ENCODE measurements at places on chromosomes 1 and 21. TPM values are rescaled to one million over a fixed set of nuclear protein-coding genes. Genes with fewer than 3 reads are reported as not detected.
A peak's percentile ranks its signal among the peaks of the same experiment; 100 is the strongest.

The IGSF9 gene
- total RNA-seq, result not detected

The ARHGEF10L gene
- total RNA-seq, result 2.4 TPM

The ADAMTS5 gene
- not detected for total RNA-seq

The TPTE gene
- not detected for total RNA-seq

The WNT2B gene
- total RNA-seq, result 0.63 TPM

The HSPG2 gene
- total RNA-seq, result 4.7 TPM

The LCE2D gene
- not detected for total RNA-seq

The SPATA45 gene
- total RNA-seq, result 2.0 TPM

The C1orf87 gene
- total RNA-seq, result not detected

The ADAR gene
- 136 TPM for total RNA-seq

The DENND1B gene
- 46.4 TPM for total RNA-seq

The WNT3A gene
- not detected for total RNA-seq

The GFI1 gene
- total RNA-seq, result 1.1 TPM

The C4BPA gene
- not detected for total RNA-seq

The NMNAT2 gene
- total RNA-seq, result not detected

The ZSWIM5 gene
- total RNA-seq, result 0.42 TPM

The CHIA gene
- total RNA-seq, result not detected

The SYNC gene
- not detected for total RNA-seq

The SLC1A7 gene
- not detected for total RNA-seq

DNA sequence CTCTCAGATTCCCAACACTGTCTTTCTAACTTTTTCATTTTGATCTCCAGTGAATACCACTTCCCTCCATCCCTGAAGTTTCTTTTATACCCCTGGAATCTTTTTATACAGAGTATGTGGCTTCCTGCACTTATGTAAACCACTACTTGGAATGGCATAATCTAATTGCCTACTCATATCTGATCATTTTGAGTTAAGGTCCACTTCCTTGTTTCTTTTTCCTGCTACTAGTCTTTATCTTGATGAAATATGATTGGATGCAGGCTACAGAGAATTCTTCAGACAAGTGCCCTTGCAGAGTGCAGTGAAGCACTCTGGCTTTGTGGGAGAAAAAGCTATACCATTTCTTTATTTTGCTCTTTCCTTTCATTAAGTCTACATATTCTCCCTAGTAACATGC, 325.3 kb upstream of the ADAMTS5 start:
- DNase-seq, result no peak

- DNase-seq, result no peak
Observed at GRCh38 chr1:81305997-81306452, 494.7 kb upstream of the ADGRL2 start.

- DNase-seq, result no peak
Observed at GRCh38 chr1:194821091-194821490, 1634.7 kb upstream of the B3GALT2 start.

- DNase-seq, result no peak
Observed at GRCh38 chr1:201676641-201677040, 137.7 kb downstream of the NAV1 start.

GRCh38 chr1:187047298-187047697, 218.5 kb downstream of the PLA2G4A start:
- DNase-seq, result no peak

DNA sequence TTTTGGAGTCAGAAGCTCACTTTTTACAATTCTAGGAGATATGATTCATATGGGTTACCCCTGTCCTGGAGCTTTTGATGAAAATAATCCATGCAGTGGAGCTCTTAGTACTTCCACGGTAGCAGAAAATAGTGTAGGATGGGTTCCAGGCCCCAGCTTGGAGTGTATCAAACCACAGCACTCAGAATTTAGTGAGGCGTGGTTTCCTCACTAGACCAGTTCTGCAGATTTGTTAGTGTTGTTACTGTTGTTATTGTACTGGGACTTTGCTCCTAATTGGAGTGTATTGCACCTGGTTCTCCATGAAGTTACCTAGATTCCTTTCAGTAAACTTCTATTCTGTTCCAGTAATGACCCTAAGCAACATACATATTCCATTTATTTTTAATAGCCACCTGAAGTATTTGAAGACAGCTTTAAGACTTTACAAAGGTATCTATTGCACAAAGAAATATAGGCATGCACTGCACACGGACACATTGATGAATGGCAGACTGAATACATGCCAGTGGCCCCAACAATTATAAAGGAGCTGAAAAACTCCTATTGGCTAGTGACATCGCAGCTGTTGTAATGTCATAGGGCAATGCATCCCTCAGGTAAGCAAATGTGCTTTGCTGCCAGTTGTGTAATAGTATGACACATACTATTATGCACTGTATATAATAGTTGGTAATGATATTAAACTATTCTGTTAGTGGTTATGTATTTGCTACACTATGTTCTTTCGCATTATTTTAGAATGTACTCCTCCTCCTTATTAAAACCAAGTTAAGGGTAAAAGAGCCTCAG, 1058.0 kb downstream of the KCNT2 start:
- DNase-seq, result no peak

DNA sequence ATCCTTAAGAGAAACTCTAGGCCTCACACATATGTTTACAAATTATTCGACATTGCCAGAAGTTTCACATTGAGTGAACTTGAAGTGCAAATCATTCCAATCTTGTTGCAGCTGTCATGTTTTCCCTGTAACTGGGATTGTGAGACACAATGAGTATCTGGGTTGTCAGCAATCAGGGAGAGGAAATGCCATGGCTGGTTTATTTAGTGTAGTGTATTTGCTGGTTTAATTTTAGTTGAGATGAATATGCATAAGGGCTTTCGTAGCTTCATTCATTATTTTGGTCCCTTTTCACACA, 54.2 kb upstream of the USP1 start:
- DNase-seq, result no peak

DNA sequence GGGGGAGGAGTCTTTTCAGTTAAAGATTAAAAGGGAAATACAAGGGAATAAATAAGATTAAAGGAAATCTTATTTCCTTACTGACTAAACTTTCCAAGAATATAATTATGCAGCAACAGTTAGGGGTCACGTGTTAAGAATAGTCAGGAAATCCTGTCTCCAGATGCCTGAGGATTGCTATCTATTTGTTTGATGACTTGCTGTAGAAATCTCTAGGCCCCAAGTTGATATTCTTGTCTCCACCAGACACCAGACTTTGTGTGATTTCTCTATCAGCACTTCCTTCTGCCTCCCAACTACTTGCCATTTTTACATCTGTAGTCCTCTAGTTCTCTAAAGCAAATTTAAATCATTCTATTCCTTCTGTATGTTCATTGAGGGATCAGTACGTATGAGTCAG, 77.5 kb downstream of the RPAP2 start:
- no peak for DNase-seq

DNA sequence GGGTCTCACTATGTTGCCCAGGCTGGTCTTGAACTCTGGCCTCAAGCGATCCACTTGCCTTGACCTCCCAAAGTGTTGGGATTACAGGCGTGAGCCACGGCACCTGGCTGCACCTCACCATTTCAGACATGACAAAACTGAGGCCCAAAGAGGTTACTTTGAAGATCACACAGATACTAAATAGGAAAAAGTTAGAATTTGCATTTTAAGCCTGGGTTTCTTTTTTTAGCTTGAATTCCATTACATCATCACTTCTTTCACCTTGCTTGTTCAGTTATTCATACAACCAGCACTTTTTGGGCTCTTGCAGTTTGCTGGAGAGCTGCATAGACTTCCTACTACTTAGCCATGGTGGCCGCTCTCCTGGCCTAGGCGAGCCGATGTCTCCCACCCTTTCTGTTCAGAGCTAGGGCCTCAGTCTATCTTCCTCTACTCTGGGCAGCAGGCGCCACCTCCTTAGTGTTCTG, 16.3 kb upstream of the CD2 start:
- DNase-seq, result peak; percentile 40

GRCh38 chr1:43052786-43053439, 94.2 kb upstream of the SLC2A1 start:
- no peak for DNase-seq

GRCh38 chr1:91273875-91274274, 130.8 kb downstream of the HFM1 start:
- DNase-seq, result no peak

DNA sequence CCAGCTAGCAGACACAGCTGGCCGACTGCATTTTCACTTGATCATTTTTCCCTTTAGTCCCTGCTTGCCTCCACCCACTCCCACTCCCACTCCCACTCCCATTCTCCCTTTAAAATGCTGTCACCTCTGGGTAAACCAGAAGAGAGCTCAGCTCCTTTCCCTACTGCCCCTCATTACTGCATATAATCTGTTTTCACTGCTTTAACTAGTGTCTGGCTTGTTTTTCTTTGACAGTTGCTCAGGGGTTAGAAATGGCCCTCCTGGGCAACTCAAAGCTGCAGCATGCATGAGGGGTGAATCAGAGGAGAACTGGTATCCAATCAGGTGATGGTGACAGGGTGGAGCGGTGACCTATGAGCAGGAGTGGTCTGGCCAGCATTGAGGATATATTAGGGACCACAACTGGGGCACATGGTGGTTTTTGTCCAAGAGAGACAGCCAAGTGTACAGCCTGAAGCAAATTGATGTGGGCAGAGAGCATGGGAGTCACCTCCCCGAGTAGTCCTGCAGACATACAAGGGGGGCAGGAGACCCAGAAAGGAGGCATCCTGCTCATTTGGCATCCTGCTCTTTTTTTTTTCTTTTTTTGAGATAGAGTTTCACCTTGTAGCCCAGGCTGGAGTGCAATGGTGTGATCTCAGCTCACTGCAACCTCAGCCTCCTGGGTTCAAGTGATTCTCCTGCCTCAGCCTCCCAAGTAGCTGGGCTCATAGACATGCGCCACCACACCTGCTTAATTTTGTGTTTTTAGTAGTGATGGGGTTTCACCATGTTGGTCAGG, 42.6 kb upstream of the SRSF10 start:
- no peak for DNase-seq

DNA sequence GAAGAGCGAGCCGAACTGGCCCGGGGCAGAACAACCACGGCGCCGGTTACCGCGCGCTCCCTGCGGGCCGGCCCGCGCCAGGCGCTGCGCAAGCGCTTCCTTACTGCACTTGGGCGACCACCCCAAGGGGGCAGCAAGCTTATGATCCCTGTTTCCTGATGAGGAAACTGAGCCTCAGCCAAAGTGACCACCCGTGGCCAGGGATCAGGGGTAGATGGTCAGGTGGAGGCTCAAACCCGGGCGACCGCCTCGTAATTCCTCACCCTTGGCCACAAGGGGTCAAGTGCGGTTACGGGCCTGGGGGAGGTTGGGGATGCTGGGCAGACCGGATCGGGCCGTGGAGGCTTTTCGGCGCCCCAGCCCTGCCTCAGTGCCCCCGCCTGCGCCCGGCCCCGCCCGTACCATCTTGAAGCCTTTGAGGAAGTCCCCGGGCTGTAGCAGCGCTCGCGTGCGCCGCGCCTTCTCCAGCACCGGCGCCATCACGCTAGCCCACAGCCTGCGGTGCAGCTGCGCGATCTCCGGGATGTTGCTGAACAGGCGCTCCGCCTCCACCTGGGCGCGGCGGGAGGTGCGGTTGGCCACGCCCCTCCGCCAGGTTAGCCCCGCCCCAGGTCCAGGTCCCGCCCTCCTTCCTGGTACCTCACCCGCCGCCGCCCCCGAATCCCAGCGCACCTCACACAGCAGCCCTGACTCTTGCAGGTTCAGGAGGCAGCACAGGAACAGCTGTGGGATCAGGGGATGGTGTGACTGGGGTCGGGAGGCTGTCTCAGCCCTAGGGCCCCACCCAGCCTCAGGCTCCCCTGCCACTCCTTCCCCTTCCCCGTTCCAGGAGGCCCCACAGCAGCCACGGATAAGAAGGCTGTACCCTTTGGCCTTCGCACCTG, 5.4 kb upstream of the TNFRSF25 start:
- DNase-seq, result no peak

GRCh38 chr1:160739098-160739511, at the start of gene SLAMF7:
Gene SLAMF7, plus strand, starts transcription at chr1:160739247. Its CDS starts 55 bp downstream, at chr1:160739302.
- no peak for DNase-seq

- no peak for DNase-seq
Observed at GRCh38 chr1:224267925-224268324, 62.0 kb downstream of the NVL start.

GRCh38 chr1:58190267-58190988, 356.1 kb downstream of the OMA1 start:
- DNase-seq, result no peak

- no peak for DNase-seq
Observed at GRCh38 chr1:234699795-234700665, 90.1 kb upstream of the IRF2BP2 start.

DNA sequence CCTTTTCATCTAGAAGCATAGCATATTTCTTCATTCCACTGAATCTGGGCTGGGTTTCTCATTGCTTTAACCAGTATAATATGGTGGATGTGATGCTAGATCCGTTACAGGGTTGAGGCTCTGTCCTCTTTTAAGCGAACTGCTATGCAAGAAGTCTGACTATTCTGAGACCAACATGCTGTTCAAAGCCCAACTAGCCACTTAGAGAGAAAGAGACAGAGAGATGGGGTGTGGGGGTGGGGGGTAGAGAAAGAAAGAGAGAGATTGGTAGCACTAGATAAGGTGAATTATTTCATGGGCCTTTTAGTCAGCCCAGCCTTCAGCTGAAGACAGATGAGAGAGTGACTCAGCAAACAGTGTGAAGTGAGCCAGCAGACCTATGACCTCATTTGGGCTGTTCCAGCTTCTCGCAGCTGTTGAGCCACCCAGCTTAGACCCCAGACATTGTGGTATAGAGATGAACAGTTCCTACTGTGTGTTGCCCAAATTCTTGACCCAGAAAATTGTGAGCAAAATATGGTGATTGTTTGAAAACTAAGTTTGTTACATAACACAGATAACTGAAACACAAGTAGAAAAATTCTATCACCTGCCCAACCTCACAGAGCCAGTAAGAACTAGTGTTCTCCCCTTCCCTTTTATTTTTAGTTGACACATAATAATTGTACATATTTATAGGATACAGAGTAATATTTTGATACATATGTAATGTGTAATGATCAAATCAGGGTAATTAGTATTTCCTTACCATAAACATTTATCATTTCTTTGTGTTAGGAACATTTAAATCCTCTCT, 40.7 kb upstream of the PRKACB start:
- DNase-seq, result no peak

DNA sequence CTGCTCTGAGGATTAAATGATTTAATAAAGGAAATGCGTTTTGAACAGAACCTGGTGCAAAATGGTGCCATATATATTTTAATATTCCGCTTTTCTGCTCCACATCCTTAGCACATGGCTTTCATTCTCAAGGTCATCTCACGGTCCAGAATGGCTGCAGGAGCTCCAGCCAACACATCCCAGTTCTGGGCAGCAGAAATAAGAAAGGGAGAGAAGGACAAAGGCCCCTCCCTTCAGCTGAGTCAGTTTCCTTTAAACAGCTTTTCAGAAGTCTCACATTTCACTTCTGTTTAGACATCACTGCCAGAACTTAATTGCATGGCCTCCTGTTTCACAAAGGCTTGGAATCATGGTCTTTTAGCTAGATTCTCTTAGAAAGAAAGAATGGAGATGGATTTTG, 75.2 kb upstream of the LRRN2 start:
- no peak for DNase-seq

DNA sequence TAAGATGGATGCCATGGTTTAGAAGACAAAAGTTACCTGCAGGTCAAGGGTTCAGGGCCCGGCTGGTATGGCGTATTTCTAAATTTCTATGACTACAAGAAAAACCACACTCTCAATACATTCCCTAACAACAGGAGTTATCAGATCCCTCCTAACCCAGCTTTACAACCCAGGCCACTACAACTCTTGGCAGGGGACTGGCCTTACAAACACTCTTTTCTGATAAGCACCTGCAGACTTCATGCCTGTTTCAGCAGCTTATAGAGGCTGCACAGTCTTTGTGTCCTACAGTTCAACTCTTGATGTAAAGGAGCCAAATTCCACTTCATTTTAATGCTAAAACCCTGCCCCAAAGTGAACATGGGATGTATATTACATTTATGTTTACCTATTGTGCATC, 461.4 kb downstream of the SIPA1L2 start:
- DNase-seq, result no peak
